ENCODE measurements at places on chromosomes 11 and 22.

GRCh38 chr22:26416670-26417276 is 12.3 kb upstream of the ASPHD2 start:
- DNase-seq: no peak

DNA sequence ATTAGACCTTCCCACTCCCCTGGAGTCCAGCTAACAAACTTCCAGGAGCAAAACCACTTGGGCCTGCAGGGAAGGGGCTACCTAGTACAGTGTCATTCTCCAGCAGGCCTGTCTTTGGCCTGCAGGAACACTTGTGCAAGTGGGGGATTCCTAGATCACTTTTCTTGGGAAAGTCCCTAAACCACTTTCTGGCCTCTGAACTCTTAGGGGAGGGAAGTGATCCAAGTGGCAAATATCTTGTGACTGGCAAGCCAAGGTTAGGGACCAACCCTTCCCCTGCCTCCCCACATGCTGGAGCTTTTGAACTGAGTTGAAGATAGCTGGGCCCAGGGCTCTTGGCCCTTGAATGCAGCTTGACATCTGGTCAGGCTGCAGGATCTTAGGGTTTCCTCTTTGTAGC is 17.2 kb downstream of the PPFIBP2 start:
- DNase-seq: no peak

DNA sequence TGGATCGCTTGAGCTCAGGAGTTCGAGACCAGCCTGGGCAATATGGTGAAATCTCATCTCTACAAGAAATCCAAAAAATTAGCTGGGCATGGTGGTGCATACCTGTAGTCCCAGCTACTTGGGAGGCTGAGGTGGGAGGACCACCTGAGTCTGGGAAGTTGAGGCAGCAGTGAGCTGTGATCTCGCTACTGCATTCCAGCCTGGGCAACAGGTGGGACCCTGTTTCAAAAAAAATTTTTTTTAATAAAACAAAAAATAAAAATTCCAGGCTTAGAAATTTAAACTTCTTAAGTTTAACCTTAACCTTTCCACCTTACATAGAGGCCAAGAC is 21.2 kb downstream of the CLMP start:
- DNase-seq: no peak

DNA sequence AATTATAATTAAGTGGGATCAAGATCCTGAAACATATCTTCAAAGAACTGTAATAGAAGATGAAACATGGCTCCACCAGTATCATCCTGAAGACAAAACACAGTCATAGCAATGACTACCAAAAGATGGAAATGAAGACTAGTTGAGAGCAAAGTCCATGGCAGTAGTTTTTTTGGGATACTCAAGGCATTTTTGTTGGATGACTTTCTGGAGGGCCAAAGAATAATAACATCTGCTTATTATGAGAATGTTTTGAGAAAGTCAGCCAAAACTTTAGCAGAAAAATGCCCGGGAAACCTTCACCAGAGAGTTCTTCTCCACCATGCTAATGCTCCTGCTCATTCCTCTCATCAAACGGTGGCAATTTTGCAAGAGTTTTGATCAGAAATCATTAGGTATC is 809.4 kb upstream of the RAG2 start:
- DNase-seq: no peak

DNA sequence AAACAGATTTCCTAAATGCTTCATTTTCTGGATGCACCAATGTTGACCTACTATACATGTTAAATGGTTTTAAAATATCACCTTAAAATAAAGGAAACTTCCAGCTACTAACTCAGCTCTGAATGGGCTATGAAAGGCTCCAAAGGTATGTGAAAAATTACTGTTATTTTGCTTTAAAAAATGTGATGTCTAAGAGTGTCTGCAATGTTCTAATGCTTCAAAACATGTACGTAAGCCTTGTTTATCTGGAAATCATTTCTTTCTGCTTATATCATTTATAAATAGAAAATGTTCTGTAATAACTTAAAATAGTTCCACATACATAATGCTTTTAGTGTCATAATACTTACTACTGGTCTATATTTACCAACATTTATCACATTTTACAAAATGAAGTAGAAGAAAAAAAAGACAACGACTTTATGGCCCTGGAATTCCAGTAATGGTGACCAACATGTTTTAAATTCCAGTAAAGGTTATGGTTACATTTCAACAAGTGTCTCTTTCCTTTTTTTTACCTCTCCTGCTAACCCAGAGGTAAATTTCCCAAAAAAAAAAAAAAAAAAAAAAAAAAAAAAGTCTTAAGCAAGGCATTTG is 2.5 kb downstream of the BDNF start:
- no peak for DNase-seq

DNA sequence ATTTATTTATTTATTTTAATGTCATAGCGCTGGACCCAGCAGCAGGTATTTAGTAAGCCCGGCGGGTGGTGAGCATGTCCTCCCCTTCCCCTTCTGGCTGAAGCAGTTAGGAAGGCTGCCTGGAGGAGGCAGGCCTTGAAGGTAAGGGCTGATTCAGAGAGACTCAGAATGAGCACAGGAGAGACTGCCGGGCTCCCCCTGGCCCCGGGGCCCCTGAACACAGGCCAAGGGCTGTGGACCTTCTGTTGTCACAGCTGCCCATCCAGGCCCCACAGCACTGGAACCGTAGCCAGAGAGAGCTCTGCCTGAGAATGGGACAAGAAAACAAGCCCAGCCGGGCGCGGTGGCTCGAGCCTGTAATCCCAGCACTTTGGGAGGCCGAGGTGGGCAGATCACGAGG is 52.8 kb downstream of the KCNJ4 start:
- no peak for DNase-seq

DNA sequence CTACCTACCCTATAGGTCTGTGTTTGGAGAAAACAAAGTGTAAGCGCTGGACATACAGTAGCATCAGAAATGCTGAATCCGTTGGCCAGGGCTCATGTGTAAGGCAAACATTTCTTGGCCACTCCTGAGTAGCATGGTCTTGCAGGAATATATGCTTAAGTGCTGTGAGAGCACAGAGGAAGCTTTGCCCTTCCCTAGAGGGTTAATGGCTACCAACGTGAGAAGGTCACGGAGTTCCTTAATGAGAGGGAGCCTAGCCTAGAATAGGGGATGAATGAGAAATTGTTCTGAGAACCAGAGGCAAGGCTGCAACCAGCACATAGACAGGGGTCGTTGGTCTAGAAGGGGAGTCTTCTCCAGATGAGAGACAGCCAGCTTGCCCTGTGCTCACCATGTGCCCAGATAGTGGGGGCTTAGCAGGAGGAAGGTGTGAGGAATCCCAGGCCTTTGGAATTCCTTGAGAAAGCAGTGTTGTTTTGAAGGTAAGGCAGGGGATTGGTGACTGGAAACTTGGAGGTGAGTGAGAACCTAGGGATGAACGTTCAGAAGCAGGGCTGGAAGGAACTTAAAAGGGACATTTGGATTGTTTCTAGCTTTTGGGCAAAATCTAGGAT is 29.5 kb downstream of the RCOR2 start:
- DNase-seq: no peak

- no peak for DNase-seq
Measured at GRCh38 chr11:73140213-73141030, 1.7 kb downstream of the FCHSD2 start.

DNA sequence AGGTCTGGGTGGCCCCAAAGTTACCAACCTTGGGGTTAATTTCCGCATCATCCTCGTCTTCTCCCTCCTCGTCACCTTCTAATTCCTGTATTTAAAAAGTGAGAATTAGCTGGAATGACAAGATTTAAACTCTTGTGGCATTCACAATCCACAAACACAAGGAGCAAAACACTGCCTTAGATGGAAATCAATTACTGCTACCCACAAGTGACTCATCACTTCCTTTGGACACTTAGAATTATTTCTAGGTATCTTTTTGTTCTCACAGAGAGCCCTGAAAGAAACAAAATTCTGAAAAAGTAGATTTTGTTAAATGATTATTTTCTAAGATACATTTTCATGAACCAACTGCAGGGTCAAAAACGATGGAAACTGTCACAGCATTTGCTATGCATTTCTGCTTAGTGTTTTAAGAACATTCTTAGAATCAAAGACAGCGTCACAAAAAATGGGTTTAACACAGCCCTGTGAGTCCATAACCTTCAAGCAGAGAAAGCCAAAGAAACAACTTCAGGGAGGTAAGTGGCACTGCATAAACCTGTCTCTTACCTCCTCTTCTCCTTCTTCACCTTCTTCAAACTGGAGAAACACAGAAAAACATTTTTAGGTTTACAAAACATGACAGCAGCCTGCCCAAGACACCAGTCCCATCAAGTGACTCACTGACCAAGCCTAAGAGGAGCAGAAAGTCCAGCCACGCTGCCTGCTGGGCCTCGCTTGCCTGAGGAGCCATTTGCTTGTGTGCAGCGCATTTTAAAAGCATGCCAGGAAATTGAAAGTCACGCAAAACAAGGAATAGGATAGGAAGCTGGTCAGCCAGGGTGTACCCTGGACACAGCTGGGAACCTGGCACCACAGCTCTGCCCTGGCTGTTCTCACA is 22.3 kb upstream of the PHLDA2 start:
- DNase-seq: no peak
